Nucleus accumbens (tissue), 56 donors: ENCODE measurements at places on chromosomes 12 and 14.
A peak's percentile ranks its signal among the peaks of the same experiment; 100 is the strongest.

DNA sequence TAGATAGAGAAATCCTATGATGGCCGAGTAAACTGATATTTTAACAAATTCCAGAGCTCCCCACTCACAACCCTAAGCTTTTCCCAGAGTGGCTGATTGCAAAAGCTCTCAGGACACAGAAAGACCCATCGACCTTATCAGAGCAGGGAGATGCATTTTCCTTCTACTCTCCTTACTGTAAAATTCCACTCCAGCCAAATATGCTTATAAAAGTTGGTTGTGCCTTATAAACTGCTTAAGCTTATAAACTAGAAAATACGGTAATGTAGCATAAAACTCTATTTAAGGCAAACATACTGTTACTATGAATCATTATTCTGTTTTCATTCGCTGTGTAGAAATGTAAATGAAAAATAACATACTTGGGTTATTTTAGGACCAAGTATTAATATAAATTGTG is 41.6 kb upstream of the TRHDE start:
- DNase-seq: no peak

DNA sequence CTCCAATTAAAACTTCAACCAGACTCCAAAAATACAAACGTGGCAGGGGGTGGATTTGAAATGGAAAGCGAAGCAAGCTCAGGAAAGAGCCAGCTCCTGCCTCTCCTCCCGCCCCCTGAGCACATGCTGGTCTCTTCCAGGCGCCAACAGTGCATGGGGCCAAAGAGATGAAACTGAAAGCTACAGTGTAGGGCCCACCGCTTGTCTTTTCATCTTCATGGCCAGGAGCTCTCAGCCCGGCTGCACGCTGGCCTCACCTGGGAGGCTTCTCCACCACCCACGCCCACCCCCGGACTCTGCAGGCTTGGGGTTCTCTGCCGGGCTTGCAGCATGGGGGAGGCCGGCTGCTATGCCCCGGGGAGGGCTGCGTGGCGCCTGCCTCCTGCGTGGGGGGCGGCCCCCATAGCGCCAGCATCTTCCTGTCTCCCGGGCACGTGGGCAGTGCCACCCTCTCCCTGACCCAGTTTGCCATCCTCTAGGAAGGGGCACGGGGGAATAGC is 2.0 kb downstream of the RIMBP2 start:
- no peak for DNase-seq

DNA sequence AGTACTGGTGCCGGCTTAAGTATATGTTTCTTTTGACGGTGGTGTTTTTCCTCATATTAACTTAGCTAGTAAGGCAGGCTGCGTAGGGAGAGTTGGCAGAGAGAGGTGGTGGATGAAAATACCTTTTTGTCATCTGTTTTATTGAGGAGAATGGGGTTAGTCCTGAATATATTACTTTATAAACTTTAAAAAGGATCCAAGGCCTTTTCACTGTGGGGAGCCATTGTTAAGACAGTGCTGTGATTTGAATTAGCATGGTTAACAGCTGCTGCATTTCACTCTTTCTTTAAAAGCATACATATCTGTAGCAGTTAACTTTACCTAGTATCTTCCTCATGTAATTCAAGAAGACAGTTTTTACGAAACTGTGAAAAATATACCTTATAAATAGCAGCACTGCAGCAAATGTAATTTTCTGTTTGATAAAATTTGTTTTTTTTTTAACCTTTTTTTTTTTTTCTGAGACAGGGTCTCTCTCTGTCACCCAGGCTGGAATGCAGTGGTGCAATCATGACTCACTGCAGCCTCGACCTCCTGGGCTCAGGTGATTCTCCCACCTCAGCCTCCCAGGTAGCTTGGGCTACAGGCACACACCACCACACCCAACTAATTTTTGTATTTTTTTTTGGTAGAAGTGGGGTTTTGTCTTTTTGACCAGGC is 57.1 kb downstream of the AEBP2 start:
- no peak for DNase-seq

- no peak for DNase-seq
Observed at GRCh38 chr12:9211687-9212086, 3.5 kb upstream of the PZP start.

DNA sequence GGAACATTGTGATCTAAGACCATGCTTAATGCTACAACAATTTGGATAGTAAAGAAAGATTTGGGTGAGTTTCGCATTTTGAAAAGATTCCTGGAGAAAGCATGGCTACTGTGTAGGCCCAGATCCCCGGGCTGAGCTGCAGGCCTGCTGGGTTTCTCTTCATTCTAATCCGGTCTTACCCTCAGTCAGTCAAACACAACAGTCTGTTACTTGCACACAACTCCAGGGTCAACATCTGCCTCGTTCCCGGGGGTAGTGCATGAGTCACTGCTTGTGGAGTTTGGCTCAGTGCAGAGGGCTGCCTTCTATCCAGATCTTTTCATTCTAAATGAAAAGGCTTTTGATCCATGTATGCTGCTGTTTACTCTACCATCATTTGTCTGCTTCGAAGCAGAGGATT is 60.4 kb upstream of the SEL1L start:
- peak; percentile 9 for DNase-seq

- DNase-seq: no peak
Observed at GRCh38 chr14:23557521-23557920, 1.4 kb downstream of the THTPA start.

DNA sequence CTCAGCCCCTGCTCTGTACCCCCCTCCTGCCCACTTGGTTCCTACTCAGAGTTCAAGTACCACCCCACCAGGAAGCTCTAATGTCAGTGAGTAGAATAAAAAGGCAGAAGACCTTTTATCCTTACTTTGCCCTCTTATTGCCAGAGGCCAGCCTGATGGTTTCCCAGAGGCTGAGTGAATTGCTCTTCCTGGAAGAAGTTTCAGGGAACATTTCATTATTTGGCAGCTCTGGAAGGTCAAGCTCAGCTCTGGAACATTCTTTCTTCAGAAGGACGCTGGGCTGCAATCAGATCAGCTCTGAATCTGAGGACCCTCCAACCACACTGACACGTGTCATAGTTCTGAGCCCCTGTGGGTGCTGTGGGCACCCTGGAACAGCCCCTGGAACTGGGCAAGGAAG is 188.9 kb downstream of the ETV6 start:
- no peak for DNase-seq

DNA sequence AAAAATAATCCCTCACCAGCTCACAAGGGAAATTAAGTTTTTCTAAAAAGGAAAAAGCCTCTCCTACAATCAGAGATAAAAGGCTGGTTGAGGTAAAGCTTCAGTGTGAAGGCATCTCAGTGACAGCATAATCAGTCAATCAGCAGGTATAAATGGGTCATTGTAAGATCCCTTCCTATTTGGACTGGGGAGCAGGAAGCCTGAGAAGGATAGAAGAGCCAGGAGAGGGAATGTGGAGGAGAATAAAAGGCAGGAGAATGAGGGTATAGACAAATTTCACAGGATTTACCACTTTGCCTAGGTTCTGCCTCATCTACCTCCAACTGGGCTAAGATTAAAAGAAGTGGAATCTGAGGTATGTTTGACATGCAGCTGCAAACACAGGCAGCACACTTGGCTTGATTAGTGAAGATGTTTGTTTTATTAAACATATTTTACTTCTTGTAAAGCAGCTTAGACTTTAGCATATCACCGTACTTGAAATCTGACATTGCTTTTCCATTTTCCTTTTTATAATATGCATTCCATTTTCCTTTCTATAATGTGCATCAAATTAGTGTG is 479.1 kb upstream of the USP15 start:
- no peak for DNase-seq

DNA sequence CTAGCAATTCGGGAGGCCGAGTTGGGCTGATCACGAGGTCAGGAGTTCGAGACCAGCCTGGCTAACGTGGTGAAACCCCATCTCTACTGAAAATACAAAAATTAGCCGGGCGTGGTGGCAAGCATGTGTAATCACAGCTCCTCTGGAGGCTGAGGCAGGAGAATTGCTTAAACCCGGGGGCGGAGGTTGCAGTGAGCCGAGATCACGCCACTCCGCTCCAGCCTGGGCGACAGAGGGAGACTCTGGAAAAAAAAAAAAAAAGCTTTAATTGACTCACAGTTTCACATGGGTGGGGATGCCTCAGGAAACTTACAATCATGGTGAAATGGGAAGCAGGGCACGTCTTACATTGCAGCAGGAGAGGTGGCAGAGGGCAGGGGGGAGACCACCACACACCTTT is 30.6 kb upstream of the SLC2A3 start:
- no peak for DNase-seq

DNA sequence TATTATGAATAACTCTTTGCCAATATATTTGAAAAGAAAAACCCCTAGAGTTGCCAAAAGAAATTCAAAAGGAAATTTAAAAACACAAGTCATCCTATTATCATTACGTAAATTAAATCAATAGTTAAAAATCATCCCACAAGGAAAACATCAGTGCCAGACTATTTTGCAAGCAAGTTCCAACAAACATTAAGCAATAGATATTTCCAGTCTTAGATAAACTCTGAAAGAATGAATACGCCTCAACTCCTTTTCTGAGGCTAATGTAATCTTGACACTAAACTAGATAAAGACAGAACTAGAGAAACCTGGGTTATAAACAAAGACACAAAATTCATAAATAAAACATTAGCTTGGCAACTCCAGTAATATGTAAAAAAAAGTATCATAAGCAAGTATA is 245.9 kb downstream of the FOXN3 start:
- no peak for DNase-seq

DNA sequence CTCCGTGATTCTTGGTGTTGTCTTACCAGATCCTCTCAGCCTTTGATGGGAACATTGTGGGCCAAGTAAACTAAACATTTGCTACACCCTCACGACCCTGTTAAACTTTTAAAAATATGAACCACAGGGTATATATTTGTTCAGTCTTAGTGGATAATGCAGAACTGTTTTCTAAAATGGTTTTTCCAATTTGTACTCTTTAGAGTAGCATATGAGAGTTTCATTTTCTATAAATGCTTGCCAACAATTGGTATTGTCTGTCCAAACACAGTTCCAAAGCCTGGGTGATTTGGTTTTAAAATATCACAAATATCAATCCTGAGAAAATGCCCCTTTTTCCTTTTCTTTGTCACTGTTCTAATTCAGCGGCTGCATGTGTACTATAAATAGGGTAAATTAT is 6.7 kb upstream of the IL22 start:
- no peak for DNase-seq

DNA sequence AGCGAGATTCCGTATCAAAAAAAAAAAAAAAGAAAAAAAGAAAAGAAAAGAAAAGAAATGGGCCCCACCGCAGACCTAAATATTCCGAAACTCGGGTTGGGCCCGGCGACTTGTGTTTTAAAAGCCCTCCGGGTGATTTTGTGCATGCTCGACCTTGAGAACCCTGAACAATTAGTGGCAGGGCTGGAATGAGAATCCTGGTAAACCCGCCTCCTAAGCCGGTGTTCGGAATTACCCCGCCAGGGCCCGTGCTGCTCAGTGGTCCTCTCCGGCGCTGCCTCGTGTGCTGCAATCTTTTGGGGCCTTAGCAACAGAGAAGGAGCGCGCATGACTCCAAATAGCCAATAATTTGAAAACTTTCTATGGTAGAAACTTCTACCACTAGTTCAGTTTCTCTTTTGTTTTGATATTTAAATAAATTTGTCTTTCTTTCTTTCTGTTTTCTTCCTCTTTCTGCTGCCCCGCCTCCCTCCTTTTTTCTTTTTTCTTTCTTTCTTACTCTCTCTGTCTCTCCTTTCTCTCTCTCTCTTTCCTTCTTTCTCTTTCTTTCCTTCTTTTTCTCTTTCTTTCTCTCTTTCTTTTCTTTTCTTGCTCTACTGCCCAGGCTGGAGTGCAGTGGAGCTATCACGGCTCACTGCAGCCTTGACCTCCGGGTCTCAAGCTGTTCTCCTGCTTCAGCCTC is 1.5 kb upstream of the GALNT6 start:
- DNase-seq: peak; percentile 23

DNA sequence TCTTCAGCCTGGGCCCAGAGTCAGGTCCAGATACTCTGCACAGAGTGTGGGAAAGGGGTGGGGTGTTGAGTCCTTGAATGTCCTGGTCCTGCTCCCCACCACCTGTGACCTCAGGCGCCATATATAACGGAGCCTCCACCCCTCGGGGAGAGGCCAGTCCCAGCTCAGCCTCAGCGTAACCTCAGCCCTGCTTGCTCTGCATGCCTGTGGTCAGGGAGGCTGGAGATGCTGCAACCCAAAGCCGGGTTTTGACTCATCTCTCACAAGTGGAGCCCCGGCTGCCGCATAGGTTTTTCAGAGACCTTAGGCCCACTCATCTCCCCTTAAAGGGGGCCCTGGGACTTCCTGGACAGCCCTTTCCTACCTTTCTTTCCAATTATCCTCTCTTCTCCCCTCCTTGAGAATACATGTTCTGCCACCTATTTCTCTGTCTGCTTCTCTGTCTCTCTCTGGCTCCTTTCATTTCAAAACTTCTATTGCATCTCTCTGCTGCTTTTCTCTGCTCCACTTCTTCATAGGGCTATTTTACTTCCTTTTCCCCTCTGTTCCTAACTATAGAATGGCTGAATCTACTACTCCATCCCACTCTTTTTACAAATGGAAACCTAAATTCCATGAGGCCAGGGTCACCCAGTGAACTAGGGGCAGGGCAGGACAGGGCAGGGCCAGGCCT is 1.2 kb downstream of the ITGB7 start:
- no peak for DNase-seq

GRCh38 chr12:53185582-53186153 is 4.9 kb upstream of the CSAD start:
- DNase-seq: no peak

- peak; percentile 36 for DNase-seq
Observed at GRCh38 chr14:102949801-102950451, 27.5 kb downstream of the AMN start.

DNA sequence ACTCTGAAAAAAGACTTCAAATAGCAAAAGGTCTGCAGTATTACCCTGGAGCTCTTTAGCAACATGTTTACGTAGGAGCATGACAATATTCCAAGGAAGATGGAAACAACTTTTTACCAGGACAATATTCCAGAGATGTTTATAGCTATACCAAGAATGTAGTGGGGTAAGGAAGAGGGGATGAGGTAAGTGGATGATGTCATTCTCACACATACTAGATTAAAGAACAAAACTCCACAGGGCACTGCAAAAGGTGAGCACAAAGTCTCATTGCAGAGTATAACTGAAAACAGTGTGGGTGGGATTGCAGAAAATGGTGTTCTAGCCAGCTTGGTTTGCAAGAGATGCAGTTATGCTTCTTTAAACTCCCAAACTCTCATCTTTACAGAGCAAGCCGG is 8.4 kb downstream of the CMTM5 start:
- DNase-seq: no peak

DNA sequence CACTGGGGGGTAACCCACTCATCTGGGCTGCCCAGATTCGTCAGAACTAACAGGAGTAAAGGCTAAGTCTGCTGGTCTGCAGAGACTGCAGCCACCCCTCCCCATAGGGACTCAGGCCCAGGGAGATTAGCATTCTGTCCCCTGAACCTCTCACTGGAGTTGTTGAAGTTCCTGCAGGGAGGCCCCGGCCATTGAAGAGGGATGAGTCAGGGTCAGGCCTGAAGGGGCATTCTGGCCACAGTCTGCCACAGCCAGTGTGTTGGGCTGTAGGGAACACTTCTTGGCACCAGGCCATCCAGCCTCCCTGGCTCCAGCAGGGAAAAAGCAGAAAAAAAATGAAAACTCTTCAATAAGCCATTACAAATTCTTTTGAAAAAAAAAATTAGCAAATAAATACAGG is 35.3 kb downstream of the KLRK1 start:
- no peak for DNase-seq
